ENCODE measurements at places on chromosomes 2 and 18. TPM values are rescaled to one million over a fixed set of nuclear protein-coding genes. Genes with fewer than 3 reads are reported as not detected.

PLCL1 gene
- total RNA-seq: 0.07 TPM

OTX1 gene
- total RNA-seq: 7.1 TPM

ATP5F1A gene
- total RNA-seq: 358 TPM

PARD3B gene
- 10.1 TPM for total RNA-seq

C2orf92 gene
- 8.4 TPM for total RNA-seq

GCA gene
- 57.5 TPM for total RNA-seq

- H3K27ac ChIP-seq: no peak overlapping the region
- H3K4me1 ChIP-seq: no peaks in the 10 kb centered on the region
- H3K36me3 ChIP-seq: no peaks in the 10 kb centered on the region
- no peak overlapping the region for H3K4me3 ChIP-seq
These were observed 141.7 kb downstream of the DNER start for GRCh38 chr2:229572507-229573271.

GRCh38 chr2:62391696-62392095 is 114.3 kb downstream of the TMEM17 start:
- no peaks in the 10 kb centered on the region for H3K36me3 ChIP-seq
- H3K27ac ChIP-seq: no peak overlapping the region
- no peak for DNase-seq
- no peak overlapping the region for H3K4me3 ChIP-seq

- no peaks in the 10 kb centered on the region for H3K36me3 ChIP-seq
- no peak overlapping the region for H3K27ac ChIP-seq
- H3K27me3 ChIP-seq: peaks cover 68% of the 10 kb centered on the region
- no peak for DNase-seq
These were observed 127.9 kb downstream of the EVA1A start for GRCh38 chr2:75432761-75433361.

GRCh38 chr18:25243754-25244153 is 108.2 kb downstream of the ZNF521 start:
- H3K27ac ChIP-seq: no peak overlapping the region
- no peak overlapping the region for H3K4me3 ChIP-seq
- H3K27me3 ChIP-seq: peaks cover 38% of the 10 kb centered on the region

GRCh38 chr2:59732871-59733566 is 820.4 kb downstream of the BCL11A start:
- H3K4me3 ChIP-seq: no peak overlapping the region
- no peaks in the 10 kb centered on the region for H3K4me1 ChIP-seq
- H3K27me3 ChIP-seq: no peaks in the 10 kb centered on the region
- no peaks in the 10 kb centered on the region for H3K36me3 ChIP-seq
- no peak overlapping the region for H3K27ac ChIP-seq

DNA sequence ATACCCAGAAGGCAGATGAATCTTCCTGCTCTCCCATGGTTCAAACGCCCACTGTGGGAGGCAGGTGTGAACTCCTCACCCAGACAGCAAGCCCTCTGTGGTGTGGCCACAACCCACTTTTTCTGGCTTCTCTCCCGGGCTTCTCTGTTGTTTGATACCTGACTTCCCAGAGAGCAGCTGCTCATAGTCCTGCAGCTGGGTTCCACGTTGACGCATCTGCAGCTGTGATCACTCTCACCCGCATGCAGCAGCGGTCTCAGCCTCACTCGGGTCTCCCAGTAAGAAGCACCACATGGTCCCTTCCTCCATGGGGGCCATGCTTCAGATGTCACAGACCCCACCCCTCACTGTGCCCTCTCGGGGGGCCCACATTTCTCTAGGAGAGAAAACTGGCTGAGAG is 3.5 kb downstream of the ASPRV1 start:
- H3K36me3 ChIP-seq: no peaks in the 10 kb centered on the region
- H3K4me3 ChIP-seq: no peak overlapping the region
- H3K4me1 ChIP-seq: peaks cover 12% of the 10 kb centered on the region
- H3K27me3 ChIP-seq: peaks cover 54% of the 10 kb centered on the region
- DNase-seq: no peak
- no peak overlapping the region for H3K27ac ChIP-seq

- peaks cover 46% of the 10 kb centered on the region for H3K4me1 ChIP-seq
- no peaks in the 10 kb centered on the region for H3K27me3 ChIP-seq
- H3K4me3 ChIP-seq: peak overlapping the region; percentile 54
- no peak for DNase-seq
- peak overlapping the region; percentile 37 for H3K27ac ChIP-seq
These were observed 2.6 kb downstream of the CAB39 start for GRCh38 chr2:230715201-230715600.

GRCh38 chr2:181958726-181959125 is 26.9 kb upstream of the PPP1R1C start:
- no peaks in the 10 kb centered on the region for H3K27me3 ChIP-seq
- H3K36me3 ChIP-seq: no peaks in the 10 kb centered on the region
- H3K4me1 ChIP-seq: peaks cover 38% of the 10 kb centered on the region
- no peak overlapping the region for H3K4me3 ChIP-seq
- peak overlapping the region; percentile 70 for H3K27ac ChIP-seq
- DNase-seq: no peak

- H3K27me3 ChIP-seq: peaks cover 29% of the 10 kb centered on the region
- H3K4me1 ChIP-seq: peaks cover 7% of the 10 kb centered on the region
- DNase-seq: no peak
- no peak overlapping the region for H3K27ac ChIP-seq
- H3K4me3 ChIP-seq: no peak overlapping the region
These were observed 194.3 kb downstream of the HAUS1 start for GRCh38 chr18:46298511-46298910.

GRCh38 chr2:235595422-235596010 is 101.7 kb downstream of the AGAP1 start:
- H3K4me3 ChIP-seq: no peak overlapping the region
- H3K4me1 ChIP-seq: peaks cover 13% of the 10 kb centered on the region
- peak; percentile 78 for DNase-seq
- H3K36me3 ChIP-seq: peaks cover 4% of the 10 kb centered on the region

DNA sequence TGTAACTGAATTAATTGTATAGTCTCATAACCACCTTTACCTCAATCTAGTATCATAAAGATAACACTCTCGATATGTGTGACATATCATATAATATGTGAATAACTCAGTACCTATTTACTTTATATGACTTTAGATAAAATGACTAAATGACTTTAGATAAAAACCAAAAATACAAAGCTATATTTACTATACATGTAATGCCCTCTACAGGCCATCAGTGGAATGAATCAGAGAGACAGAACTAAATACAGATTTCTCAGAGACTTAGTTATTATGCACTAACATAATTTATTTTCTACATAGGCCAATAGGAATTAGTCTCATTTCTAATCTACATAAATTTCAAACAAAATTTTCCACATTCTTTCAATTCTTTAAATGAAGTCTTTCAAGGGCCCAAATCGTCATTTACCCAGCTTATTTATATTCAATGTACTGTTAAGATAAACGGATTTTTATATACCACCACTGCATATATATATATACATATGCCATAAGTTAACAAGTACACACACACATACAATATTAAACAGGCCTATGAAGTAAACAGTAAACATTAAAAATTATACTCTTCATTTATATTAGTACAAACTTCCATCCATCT is 219.9 kb downstream of the EXOC6B start:
- no peak overlapping the region for H3K27ac ChIP-seq
- no peaks in the 10 kb centered on the region for H3K36me3 ChIP-seq
- no peak for DNase-seq
- H3K27me3 ChIP-seq: no peaks in the 10 kb centered on the region
- no peaks in the 10 kb centered on the region for H3K4me1 ChIP-seq
- no peak overlapping the region for H3K4me3 ChIP-seq

GRCh38 chr2:147006736-147007141 is 838.1 kb upstream of the ACVR2A start:
- no peak overlapping the region for H3K4me3 ChIP-seq
- H3K27me3 ChIP-seq: no peaks in the 10 kb centered on the region
- no peaks in the 10 kb centered on the region for H3K4me1 ChIP-seq
- no peaks in the 10 kb centered on the region for H3K36me3 ChIP-seq
- no peak overlapping the region for H3K27ac ChIP-seq

- no peaks in the 10 kb centered on the region for H3K36me3 ChIP-seq
- no peak overlapping the region for H3K4me3 ChIP-seq
- H3K27me3 ChIP-seq: no peaks in the 10 kb centered on the region
- no peak overlapping the region for H3K27ac ChIP-seq
- DNase-seq: no peak
- peaks cover 15% of the 10 kb centered on the region for H3K4me1 ChIP-seq
These were observed 24.7 kb downstream of the LYPD6B start for GRCh38 chr2:149063177-149063576.

GRCh38 chr18:43170586-43170985 is 55.1 kb upstream of the RIT2 start:
- no peaks in the 10 kb centered on the region for H3K36me3 ChIP-seq
- H3K4me1 ChIP-seq: no peaks in the 10 kb centered on the region
- H3K4me3 ChIP-seq: no peak overlapping the region
- H3K27me3 ChIP-seq: no peaks in the 10 kb centered on the region
- no peak overlapping the region for H3K27ac ChIP-seq

DNA sequence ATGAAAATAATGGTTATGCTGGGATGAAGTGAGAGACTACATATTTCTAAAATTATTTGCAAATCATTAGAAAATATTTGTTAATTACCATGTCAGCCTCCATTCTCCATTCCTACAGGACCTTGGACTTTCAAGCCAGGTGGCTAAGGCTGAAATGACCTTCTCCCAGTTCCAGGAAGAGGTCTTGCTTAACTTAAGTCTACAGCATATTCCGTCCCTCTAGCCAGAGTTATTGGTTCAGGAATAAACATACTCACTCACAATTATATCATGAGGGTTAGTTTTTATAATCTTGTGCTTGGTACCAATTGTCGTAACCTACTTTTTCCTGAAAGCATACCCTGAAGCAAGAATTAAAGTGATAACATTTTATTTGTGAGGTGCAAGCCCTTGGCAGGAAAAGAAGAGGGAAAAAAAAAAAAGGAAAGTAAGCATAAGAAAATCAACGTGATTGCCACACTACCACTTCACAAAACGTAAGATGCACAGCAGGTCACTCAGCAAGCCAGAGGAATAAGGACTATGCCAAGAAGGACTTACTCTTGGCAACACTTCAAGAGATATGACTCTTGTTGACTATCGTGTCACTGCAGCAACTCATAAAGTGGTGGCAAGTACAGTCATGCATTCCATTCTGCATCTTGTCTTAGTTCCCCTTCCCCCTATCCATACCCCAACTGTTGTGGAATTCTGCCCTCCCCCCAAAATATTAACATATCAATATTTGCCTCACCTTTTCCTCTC is 479.1 kb downstream of the MBD2 start:
- H3K27ac ChIP-seq: no peak overlapping the region
- DNase-seq: no peak
- H3K4me3 ChIP-seq: no peak overlapping the region
- H3K36me3 ChIP-seq: no peaks in the 10 kb centered on the region
- no peaks in the 10 kb centered on the region for H3K27me3 ChIP-seq

DNA sequence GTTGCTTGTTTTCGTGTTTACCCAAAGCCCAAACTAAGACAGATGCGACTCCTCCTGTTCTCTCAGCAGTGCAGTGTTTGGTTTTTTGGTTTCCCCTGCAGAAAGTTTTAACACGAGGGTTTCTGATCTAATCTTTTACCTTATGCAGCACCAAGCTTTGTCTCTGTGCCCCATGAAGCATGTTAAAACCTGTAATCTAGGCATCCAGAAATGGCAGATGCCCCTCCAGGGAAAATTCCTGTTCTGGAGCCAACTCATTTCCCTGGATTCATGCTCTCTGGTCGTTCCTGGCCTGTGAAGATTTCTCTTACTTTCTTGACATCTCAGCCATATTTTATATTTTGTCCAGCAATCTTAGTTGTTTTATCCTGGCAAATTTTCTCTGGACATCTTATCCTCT is 91.5 kb downstream of the LTBP1 start:
- no peaks in the 10 kb centered on the region for H3K4me1 ChIP-seq
- H3K4me3 ChIP-seq: no peak overlapping the region
- H3K27ac ChIP-seq: no peak overlapping the region
- H3K36me3 ChIP-seq: no peaks in the 10 kb centered on the region
- no peak for DNase-seq

DNA sequence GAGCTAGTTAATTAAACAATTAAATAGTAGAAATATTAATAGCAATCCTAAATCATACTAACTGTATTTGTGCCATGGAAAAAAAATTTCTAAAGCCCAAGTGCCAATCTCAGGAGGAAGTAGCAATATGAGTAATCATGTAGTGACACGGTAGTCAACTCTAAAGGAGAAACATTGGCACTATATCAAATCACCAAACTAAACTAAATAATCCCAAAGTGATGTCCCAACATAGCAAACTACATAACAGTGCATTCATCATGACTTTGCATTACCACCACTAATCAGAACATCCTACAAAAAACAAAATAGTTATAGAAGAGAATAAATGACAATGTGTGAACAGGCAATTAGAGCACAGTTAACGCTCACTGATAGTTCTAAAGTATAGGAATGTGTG is 195.1 kb downstream of the EXOC6B start:
- no peak for DNase-seq
- H3K27ac ChIP-seq: no peak overlapping the region
- peaks cover 11% of the 10 kb centered on the region for H3K4me1 ChIP-seq
- no peak overlapping the region for H3K4me3 ChIP-seq

DNA sequence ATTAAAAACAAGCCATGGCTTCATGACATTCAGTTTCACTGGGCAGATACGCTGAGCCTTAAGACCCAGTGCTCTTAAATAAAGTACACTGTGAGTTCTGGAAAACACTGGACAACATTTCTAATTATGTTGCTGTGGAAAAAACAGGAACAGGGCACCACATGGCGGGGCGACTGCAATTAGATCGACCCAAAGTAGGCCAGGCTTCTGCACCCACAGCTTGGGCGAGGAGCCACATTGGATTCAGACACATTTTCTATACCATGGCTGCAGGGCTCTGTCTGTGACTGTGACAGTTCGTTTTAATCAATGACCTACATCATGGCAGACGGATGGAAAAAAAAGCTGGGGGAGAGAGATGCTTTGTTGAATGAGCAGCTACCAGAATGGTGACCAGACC is 227.2 kb upstream of the HS6ST1 start:
- no peaks in the 10 kb centered on the region for H3K36me3 ChIP-seq
- H3K4me3 ChIP-seq: no peak overlapping the region
- peaks cover 13% of the 10 kb centered on the region for H3K27me3 ChIP-seq

DNA sequence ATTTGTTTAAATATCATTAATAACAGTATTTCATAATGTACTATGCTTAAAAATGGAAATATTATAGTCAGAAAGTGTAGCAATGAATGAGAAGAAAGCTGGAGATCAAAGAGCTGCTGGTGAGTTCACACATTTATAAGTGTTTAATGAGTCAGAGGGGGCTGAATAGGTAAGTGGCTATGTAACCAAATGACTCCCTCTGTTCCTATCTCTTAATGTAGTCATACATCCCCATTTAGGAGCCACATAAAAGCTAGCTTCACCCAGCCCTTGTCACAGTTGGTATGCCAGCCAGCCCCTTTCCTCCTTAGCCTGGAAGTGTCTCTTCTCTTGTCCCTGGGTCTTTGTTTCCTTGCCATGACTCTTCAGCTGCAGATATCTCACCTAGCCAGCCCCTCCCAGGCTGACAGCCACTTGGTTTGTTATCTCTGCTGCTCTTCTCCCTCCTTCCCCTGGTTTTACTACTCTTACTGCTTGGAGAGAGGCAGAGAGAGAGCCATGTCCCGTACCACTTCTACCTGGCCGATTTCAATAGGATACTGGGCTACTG is 438.6 kb upstream of the HNMT start:
- H3K4me3 ChIP-seq: no peak overlapping the region
- H3K36me3 ChIP-seq: no peaks in the 10 kb centered on the region
- H3K27me3 ChIP-seq: peaks cover 11% of the 10 kb centered on the region
- H3K4me1 ChIP-seq: no peaks in the 10 kb centered on the region

All from Calu3 (cell line).